Skin of body (tissue), 3 donors: ENCODE measurements at places on chromosomes 5 and 9. TPM values are rescaled to one million over a fixed set of nuclear protein-coding genes. Genes with fewer than 3 reads are reported as not detected.
A peak's percentile ranks its signal among the peaks of the same experiment; 100 is the strongest.

The GPR151 gene
- total RNA-seq = not detected

GRCh38 chr5:146081556-146081955 is 23.8 kb downstream of the PLAC8L1 start:
- peak; percentile 69 for DNase-seq

DNA sequence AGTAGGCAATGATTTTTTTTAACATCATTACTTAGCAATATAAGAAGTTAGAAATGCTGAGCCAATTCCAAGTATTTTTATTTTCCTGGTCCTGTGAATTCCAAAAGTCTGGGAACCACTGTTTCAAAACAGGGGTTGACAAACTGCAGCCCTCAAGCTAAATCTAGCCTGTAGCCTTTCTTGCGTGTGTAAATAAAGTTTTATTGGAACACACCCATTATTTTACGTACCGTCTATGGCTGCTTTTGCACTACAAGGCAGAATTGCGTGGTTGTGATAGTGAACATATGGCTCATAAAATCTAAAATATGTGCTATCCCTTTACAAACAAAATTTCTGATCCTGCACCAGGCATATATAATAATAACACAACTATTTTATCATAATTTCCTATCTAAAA is 279.1 kb downstream of the SAXO1 start:
- no peak for DNase-seq

DNA sequence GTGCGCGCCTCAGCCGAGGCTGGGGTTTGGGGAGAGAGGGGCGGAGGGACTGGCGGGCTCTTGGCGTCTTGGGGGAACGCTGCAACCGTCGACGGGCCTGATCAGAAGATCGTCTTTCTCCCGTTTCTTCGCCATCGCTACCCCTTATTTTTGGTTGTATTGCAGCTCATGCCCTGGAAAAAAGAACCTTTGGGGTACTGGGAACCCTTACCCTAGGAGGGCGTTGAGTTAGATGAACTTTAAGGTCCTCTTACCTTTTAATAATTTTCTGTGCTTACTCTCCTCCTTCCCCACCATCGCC is 719 bp downstream of the PAIP2 start:
- no peak for DNase-seq

- no peak for DNase-seq
These were observed 70.5 kb downstream of the SNX24 start for GRCh38 chr5:122915717-122916461.

- DNase-seq = no peak
These were observed 14.2 kb upstream of the NRARP start for GRCh38 chr9:137316012-137316981.

The FUT7 gene
- 0.39 TPM for total RNA-seq

DNA sequence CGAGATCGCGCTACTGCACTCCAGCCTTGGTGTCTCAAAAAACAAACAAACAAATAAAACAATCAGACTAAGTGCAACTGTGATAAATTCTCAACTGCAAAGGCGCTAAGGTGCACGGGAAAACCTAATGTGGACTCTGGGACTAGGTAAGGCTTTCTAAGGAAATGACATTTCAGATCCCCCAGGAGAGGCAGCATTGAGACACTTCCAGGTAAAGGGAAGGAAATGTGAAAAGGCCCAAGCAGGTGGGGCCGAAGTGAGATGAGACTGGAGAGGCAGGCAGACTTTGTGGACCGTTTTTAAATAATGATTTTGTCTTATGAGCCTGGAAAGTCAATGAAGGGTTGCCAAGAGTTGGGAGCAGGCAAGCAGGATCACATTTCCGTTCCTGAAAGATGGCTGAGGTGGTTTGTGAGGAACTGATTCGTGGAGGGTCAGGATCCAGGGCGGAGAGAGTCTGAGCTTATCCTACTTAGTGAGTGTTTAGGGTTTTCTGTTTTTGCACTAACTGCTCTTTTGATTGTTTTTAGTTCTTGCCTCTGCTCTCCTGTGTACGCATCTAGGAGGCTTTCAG is 2.0 kb upstream of the APBA1 start:
- no peak for DNase-seq

The FCN2 gene
- 0.39 TPM for total RNA-seq

The GPR150 gene
- not detected for total RNA-seq

DNA sequence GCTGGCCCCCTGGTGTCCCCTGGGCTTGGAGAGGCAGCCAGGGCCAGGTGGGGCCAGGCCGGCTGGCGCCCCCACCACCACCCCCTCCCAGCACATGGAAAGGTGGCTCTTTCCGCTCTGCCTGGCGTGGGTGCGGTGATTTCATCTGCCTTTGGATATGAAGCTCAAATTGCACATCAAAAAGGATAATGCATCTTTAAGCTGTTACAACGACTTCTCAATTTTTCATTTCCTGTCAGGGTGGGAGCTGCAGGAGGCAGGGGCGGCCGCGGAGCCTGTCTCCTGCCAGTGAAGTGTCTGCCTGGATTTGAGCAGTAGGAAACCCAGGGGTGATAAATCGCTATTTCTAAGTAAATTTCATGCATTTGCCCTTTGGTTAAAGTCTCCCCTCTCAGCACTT is 169.2 kb upstream of the MVB12B start:
- DNase-seq = no peak

The BTNL3 gene
- not detected for total RNA-seq

The TTC33 gene
- total RNA-seq = 22.0 TPM

DNA sequence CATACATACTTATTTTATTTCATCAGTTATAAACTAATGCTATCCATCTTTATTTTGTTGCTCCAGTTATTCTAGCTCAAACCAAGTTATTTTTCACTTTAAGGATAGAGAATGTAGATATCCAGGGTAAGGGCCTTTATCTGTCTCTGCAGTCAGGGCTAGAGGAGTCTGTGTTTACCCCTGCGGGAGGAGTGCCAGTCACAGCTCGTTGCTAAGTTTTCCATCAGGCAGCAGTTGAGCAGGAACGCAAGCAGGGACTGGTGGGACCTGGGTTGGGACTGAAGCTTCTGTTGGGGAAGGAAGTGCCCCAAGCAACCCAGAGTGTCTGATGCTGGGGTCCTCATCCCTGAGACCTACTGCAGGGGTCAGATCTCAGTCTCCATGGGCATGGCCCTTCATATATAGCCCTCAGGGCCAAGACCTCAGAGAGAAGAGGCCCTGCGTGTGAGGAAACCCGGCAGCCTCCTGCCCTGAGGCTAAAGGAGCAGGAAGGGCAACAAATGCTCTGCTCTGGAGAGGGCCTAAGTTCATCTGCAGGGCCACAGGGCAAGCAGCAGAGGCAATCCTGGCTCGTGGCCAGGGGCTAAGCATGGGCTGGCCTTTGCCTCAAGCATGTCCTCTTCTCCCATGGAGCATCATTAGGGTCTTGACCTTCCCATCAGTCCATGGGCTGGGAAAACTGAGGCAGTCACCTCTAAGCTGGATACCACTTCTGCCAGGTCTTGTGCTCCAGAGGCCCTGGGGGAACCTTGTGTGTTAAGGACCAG is 6.6 kb downstream of the SLC22A4 start:
- no peak for DNase-seq

DNA sequence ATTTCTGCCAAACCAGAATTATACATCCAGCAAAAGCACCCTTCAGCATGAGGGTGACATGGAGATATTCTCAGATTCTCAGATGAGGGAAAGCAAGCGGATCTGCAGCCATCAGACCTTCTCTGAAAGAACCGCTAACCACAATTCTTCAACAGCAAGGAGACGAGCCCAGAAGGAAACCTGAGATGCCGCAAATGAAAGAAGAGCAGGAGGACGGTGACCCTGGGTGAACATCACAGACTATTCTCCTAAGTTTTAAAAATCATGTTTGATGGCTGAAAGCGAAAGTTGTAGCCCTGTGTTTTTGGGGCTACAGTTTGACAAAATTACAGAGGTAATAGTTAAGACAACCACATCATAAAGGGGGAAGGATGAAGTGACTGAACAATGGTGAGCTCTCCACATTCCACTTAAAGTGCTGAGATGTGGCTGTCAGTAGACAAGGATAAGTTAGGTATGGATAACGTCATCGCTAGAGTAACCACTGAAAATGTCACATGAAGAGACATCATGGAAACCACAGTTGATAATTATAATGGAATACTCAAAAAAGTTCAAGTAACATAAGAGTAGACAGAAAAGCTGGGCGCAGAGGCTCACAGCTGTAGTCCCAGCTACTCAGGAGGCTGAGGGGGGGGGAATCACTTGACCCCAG is 31.5 kb upstream of the NSMF start:
- no peak for DNase-seq

- no peak for DNase-seq
These were observed 477.1 kb downstream of the SPATA31A7 start for GRCh38 chr9:61666849-61667371.

DNA sequence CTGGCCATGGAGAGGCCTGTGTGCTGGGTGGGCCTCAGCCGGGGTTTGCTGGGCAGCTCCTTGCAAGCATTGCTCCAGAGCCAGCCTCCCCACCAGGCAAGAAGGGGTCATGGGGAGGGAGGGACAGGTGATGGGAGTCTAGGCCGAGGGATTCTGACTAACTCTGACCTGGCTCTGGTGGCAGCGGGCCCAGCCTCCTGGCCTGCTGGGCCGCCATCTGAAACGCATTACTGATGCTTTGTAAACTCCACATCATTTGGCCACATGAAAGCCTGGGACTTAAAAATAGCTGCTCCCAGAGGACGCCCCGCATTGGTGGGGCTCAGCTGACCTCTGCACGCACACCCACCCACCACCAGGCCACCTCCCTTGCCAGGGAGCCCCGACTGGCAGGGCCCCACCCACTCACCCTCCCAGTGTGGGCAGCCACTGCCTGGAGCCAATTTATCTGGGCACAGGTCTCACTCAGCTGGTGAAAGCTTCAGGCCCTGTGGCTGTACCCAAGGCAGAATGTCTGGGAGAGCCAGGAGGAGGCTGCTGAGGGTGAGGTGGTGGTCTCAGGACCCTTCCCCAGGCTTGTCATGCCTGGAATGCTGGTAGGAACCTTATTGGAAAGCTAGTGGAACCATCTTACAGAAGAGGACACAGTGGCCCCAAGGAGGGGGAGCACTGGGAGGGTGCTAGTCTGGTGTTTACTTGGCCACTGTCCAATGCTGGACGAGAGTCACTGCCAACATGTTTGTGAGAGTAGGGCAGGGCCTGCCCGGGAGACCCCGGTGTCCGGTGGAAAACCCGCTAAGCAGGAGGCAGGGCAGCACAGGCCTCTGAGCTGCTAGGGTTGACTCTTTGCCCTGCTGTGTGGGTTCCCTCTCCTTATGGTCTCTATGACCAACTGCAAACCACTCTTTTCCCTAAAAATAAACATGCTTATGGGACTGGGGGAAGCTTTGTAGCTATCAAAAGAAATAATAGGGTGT is 10.8 kb downstream of the TCF7 start:
- DNase-seq = no peak

GRCh38 chr5:67253911-67254310 is 57.3 kb upstream of the CD180 start:
- no peak for DNase-seq

GRCh38 chr9:114155263-114155994 is at the start of gene COL27A1:
TSS of gene COL27A1 (plus strand) at chr9:114155537. CDS start at chr9:114155951, 414 bp downstream.
- DNase-seq = peak; percentile 67

DNA sequence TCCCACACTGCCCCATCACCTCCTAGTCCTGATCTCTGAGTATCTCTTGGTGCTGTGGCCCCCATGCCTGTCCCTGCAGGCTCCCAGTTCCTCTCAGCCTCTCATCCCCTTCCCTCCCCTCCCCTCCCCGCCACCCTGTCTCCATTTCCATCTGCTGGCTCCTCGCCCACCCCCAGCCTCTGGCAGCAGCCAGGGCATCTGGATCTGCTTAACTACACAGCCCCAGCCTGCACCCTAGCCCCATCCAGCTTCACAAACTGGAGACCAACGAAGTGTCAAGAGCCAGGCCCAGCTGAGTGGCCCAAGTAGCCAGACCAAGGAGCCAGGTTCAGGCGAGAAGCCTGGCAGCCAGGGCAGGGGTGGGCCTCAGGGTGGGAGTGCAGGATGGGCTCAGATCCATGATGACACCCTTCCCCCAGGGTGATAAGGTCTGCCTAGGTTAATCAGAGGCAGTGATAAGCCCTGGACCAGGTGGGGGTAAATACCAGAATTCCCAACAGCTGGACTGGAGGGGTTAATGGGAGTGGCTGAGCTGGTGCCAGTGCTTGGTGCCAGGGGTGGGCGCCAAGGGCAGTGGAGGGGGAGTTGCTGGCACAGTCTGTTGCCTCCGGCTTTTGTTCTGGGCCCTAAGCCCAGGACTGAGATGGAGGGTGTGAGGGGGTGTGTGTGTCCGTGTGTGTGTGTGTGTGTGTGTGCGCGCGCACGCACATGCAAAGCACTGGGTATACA is 2.5 kb downstream of the IL11RA start:
- DNase-seq = peak; percentile 91

The FGF10 gene
- 11.1 TPM for total RNA-seq

The CDC20B gene
- not detected for total RNA-seq

GRCh38 chr9:129436751-129437625 is 183.9 kb downstream of the C9orf50 start:
- DNase-seq = peak; percentile 35

DNA sequence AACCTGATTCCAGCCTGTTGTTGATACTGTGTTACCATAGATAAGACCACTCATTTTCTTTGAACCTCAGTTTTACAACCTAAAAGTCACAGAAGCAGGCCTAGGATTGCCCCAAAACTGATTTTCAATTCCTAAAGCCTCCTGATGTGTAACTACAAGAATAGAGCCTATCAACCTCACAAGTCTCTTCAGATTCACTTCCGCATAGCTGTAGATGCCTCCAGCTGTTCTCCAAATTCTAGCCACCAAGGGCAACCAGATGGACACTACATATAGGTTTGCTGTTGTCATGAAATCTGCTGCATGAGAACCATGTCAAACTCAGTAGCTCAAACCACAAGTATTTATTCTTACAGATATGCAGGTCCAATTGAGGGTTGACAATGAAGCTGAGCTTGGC is 143.5 kb downstream of the SPATA31D1 start:
- no peak for DNase-seq

GRCh38 chr9:93675336-93676150 is 99.2 kb downstream of the PHF2 start:
- DNase-seq = no peak

DNA sequence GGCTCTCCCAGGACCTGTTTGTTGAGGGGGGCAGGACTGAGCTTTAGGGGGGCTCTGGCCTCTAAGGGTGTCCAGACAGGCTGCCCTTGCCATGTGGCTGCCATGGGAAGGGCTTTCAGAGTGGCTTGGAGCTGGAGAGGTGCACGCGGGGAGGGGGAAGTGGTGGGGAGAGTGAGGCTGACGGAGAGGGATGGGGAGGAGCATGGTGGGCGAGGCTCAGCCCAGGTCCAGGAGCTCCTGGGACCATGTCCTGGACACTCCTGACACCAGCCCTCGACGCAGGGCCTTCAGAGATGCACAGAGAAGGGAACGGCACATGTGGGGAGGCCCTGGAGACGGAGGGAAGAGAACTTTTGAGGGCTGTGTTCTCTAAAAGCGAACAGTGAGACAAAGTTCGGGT is 2.4 kb downstream of the SPAAR start:
- DNase-seq = no peak

- DNase-seq = no peak
These were observed 77.2 kb upstream of the TARS1 start for GRCh38 chr5:33363537-33363936.

The KLF4 gene
- 75.1 TPM for total RNA-seq

DNA sequence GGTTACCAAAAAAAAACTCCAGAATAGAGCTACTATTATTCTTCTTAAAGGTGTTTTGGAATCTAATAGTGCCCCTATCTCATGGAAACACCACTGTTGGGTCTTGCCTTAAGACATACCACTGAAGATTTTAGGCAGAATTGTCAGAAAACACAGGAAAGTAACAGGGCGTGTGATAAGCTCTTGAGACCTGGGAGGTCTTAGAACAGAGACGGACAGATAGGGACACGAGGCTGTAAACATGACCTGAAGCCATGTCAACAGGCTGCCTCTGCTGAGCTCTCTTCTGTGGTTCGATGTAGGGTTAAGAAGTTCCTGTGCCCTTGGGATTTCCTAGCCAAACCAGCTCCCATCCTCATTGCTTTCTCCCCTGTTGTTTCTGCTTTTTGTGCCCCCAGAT is 69.3 kb downstream of the CTSL start:
- DNase-seq = no peak
